Upper lobe of right lung (tissue), 1 donor: ENCODE measurements at places on chromosomes 12 and 14. TPM values are rescaled to one million over a fixed set of nuclear protein-coding genes. Genes with fewer than 3 reads are reported as not detected.

IL26 gene
- total RNA-seq, result not detected

NIN gene
- 37.5 TPM for total RNA-seq

RAP1B gene
- total RNA-seq, result 158 TPM

PTGER2 gene
- total RNA-seq, result 5.3 TPM

TSPAN9 gene
- 81.2 TPM for total RNA-seq

SYNDIG1L gene
- total RNA-seq, result 2.9 TPM

SRGAP1 gene
- total RNA-seq, result 11.4 TPM

IAPP gene
- total RNA-seq, result not detected

TMCC3 gene
- 11.3 TPM for total RNA-seq

CD4 gene
- total RNA-seq, result 67.6 TPM

SMCO2 gene
- total RNA-seq, result 0.38 TPM

PLEK2 gene
- 2.5 TPM for total RNA-seq

PAPLN gene
- total RNA-seq, result 20.2 TPM

GRCh38 chr12:106113824-106114446, 24.8 kb downstream of the NUAK1 start:
- no peak for DNase-seq
- no peaks in the 10 kb centered on the region for H3K36me3 ChIP-seq
- peaks cover 52% of the 10 kb centered on the region for H3K4me1 ChIP-seq
- peak overlapping the region; percentile 49 for H3K27ac ChIP-seq

GRCh38 chr12:18966954-18967353, 162.6 kb upstream of the PLEKHA5 start:
- DNase-seq, result no peak
- H3K4me3 ChIP-seq, result no peak overlapping the region
- no peaks in the 10 kb centered on the region for H3K36me3 ChIP-seq
- H3K27ac ChIP-seq, result no peak overlapping the region
- no peaks in the 10 kb centered on the region for H3K4me1 ChIP-seq
- H3K27me3 ChIP-seq, result no peaks in the 10 kb centered on the region

GRCh38 chr14:51206462-51206861, 33.6 kb upstream of the TMX1 start:
- no peak overlapping the region for H3K27ac ChIP-seq
- H3K36me3 ChIP-seq, result no peaks in the 10 kb centered on the region
- no peak overlapping the region for H3K4me3 ChIP-seq
- peaks cover 6% of the 10 kb centered on the region for H3K27me3 ChIP-seq
- H3K4me1 ChIP-seq, result no peaks in the 10 kb centered on the region

- no peak overlapping the region for H3K4me3 ChIP-seq
- H3K27ac ChIP-seq, result no peak overlapping the region
- H3K27me3 ChIP-seq, result no peaks in the 10 kb centered on the region
Measured at GRCh38 chr12:92524489-92524888, 178.3 kb upstream of the PLEKHG7 start.

GRCh38 chr12:100174495-100174894, 26.1 kb upstream of the ACTR6 start:
- H3K4me1 ChIP-seq, result no peaks in the 10 kb centered on the region
- no peak overlapping the region for H3K4me3 ChIP-seq
- no peak overlapping the region for H3K27ac ChIP-seq
- DNase-seq, result no peak
- H3K27me3 ChIP-seq, result no peaks in the 10 kb centered on the region

DNA sequence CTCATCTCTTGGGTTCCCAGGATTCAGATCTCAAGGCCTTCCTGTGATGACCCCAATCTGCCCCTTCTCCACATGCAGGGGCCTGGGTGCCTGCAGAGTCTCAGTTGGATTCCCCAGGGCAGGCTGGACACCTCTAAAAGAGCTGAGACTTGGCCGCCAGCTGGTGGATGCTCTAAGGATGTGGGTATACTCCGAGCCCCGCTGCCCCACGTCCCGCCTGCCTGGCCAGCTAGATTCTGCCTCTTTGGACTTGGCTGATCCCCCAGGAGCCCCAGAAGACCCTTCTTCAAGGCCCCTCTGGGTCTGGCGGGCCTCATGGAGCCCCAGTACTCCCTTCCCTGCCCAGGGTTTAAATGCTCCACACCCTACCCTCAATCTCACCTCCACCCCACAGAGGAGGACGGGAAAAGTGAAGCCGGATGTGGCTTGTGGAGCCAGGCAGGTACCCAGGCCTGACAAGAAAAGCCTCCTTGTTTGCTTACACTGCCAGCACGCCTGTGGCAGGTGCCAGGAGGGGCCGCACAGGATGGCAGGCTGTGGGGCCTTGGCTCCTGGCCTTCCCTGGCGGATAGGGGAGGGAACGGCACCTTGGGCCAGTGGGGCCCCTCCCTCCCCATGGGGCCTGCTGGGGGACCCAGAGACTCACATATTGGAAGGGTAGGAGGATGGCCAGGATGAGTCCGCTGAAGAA, 15.1 kb downstream of the FAIM2 start:
- H3K4me3 ChIP-seq, result no peak overlapping the region
- H3K27ac ChIP-seq, result no peak overlapping the region
- no peak for DNase-seq
- H3K36me3 ChIP-seq, result no peaks in the 10 kb centered on the region

- H3K27ac ChIP-seq, result no peak overlapping the region
- H3K4me3 ChIP-seq, result no peak overlapping the region
- no peaks in the 10 kb centered on the region for H3K27me3 ChIP-seq
- peaks cover 42% of the 10 kb centered on the region for H3K36me3 ChIP-seq
- no peak for DNase-seq
- no peaks in the 10 kb centered on the region for H3K4me1 ChIP-seq
Measured at GRCh38 chr12:12518919-12519318, 43.7 kb downstream of the DUSP16 start.

- H3K27me3 ChIP-seq, result no peaks in the 10 kb centered on the region
- no peak for DNase-seq
- no peaks in the 10 kb centered on the region for H3K36me3 ChIP-seq
- H3K27ac ChIP-seq, result no peak overlapping the region
- peaks cover 10% of the 10 kb centered on the region for H3K4me1 ChIP-seq
Measured at GRCh38 chr12:51393676-51394545, 2.7 kb upstream of the GALNT6 start.

DNA sequence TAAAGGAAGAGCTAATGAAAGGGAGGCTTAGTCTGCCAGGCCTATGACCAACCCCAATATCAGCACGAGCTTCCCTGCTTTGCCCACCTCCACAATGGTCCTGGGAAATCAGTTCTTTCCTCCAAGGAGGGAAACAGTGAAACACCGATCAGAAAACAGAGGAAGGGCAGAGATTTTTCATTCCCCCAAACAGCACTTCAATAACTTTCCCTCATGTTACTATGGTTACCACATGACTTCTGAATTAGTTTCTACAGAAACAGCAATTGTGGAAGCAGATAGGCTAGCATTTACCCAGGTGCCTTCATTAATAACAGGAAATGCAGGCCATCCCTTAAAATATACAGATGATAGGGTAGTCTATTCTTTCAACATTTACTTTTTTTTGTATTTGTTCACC, 35.9 kb downstream of the TRIM9 start:
- no peak overlapping the region for H3K4me3 ChIP-seq
- H3K27ac ChIP-seq, result no peak overlapping the region
- no peaks in the 10 kb centered on the region for H3K36me3 ChIP-seq
- DNase-seq, result no peak
- H3K4me1 ChIP-seq, result no peaks in the 10 kb centered on the region

DNA sequence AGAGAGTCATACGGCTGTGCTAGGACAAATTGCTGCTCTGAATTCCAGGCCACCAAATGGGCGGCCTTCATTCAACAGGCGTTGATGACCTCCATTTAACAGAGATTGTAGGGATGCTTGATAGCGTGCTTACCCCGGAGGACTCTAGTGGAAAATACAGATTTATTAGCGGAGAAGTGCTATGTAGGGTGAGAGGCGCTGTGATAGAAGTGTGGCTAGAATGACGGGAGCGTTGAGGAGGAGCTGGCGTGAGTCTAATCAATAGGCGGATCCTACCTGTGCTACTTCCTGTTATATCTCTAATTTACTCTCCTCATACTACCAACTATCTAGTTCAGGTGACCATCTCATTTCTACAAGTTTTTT, 668 bp downstream of the MRPS35 start:
- no peak for DNase-seq
- H3K27ac ChIP-seq, result peak overlapping the region; percentile 92
- peak overlapping the region; percentile 96 for H3K4me3 ChIP-seq
- H3K36me3 ChIP-seq, result peaks cover 14% of the 10 kb centered on the region

DNA sequence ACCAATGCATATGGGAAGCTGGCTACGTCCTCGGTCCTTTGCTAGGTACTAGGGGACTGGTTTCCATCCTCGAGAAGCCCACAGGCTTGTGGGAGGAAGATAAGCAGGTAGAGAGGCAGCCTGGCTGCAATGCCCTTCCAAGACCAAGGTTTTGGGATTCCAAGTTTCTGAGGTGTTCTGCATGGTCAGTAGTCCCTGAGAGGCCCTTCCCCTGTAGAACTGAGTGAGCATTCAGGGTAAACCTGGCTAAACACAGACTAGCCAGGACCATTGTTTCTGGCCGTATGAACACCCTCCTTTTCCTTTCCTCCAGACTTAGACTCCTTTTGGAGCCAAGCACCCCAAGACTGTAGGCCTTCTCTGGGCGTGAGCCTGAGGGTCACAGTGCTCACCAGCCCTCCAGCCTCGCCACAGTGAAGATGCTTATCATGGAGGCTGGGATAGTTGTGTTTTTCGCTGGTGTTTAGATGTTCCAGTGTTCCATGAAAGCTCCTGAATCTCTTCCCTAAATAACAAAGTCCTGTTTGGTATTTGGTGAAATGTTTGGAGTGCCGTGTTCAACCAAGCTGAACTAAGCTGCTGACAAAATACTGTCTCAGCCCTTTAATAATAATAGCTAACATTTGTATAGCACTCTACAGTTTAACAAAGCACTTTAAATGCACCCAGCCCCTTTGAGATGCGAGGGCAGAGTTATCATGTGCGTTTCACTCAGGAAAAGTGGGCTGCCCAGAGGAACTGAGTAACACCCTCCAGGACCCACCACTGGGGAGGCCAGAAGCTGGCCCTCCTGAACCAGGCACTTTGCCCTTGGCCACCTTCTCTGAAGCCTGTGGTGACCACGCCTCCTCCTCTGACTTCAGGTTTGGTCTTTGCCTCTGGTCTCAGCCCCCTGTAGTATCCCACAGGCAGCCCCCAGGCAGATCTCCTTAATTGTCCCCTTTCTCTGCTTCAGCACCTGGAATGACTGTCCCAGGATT, 284.5 kb downstream of the CACNA1C start:
- no peak overlapping the region for H3K4me3 ChIP-seq
- H3K27ac ChIP-seq, result no peak overlapping the region
- H3K27me3 ChIP-seq, result no peaks in the 10 kb centered on the region
- DNase-seq, result no peak
- peaks cover 13% of the 10 kb centered on the region for H3K4me1 ChIP-seq
- no peaks in the 10 kb centered on the region for H3K36me3 ChIP-seq

- H3K36me3 ChIP-seq, result no peaks in the 10 kb centered on the region
- H3K27me3 ChIP-seq, result no peaks in the 10 kb centered on the region
- no peak for DNase-seq
- H3K4me3 ChIP-seq, result no peak overlapping the region
- H3K4me1 ChIP-seq, result peaks cover 23% of the 10 kb centered on the region
- H3K27ac ChIP-seq, result peak overlapping the region; percentile 56
Measured at GRCh38 chr12:103799504-103799856, 41.6 kb downstream of the NT5DC3 start.

DNA sequence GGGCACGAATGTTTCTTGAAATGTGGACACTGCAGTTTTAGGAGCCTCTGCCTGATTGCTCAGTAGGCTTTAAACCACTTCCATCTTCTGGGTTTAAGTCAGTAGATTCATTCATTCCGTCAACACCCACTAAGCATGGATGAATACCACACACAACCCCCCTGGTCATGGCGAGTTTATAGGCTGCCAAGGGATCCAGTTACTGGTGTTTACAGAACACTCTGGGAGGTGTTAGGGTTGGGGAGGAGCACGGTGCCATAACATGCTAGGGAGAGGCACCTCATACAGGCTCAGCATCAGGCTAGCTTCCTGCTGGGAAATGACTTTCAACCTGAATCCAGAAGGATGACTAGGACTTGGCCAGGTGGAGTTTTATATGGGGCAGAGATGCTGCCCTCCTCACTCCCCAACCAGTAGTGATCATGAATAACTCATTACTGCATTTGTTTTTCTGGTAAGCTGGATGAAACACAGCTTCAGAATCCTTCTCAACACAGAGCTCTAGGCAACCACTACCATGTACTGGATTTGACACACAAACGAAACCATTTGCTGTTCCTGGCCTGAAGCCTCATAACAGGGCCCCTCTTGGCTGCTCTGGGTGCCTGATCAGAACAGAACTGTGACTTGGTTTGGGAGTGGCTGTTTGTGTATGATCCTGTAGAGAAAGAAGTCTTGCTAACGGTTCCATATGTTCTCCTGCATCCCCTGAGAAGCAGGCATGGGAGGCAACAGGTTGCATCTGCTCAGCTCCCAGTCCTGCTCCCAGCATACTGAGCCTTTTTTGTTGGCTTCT, 47.9 kb downstream of the FBXW8 start:
- H3K36me3 ChIP-seq, result no peaks in the 10 kb centered on the region
- no peak overlapping the region for H3K27ac ChIP-seq
- no peaks in the 10 kb centered on the region for H3K27me3 ChIP-seq
- no peak for DNase-seq

GRCh38 chr14:55138091-55138490, 9.0 kb downstream of the LGALS3 start:
- no peak for DNase-seq
- H3K4me3 ChIP-seq, result no peak overlapping the region
- H3K27ac ChIP-seq, result peak overlapping the region; percentile 55
- H3K27me3 ChIP-seq, result no peaks in the 10 kb centered on the region

DNA sequence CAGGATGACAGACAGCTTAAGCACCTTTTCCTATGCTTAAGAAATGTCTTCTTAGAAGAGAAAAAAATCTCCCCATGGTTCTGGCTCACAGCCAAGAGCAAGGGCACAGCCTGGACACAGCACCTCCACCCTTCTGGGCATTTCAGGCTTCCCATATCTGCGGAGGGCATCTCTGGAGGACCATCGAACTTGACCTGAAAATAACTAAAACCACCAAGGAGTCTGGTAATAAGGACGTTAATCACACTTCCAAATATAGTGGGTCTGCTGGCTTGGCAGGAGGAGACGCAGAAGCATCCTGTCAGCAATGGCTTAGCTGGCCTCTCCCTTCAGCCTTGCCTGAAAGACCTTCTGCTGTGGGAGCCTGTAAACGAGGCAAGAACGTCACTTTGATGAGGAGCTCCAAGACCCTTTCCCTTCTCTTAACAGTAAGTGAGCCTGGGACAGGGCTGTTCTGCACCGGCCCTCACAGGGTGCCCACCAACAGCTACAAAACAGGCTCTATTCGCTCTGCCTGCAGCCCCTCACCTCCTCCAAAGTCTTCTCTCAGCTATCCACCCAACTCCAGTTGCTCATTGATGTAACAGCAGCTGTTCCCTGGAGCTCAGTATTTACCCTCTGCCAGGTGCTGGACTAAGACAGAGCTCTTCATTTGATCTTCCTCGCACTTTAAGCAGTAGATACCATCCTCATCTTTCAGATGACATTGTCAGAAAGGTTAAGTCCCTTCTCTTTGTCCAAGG, 13.2 kb downstream of the SETD3 start:
- H3K36me3 ChIP-seq, result peaks cover 29% of the 10 kb centered on the region
- no peak overlapping the region for H3K27ac ChIP-seq
- H3K4me1 ChIP-seq, result peaks cover 15% of the 10 kb centered on the region
- DNase-seq, result no peak

- H3K4me1 ChIP-seq, result no peaks in the 10 kb centered on the region
- no peaks in the 10 kb centered on the region for H3K36me3 ChIP-seq
- H3K27ac ChIP-seq, result no peak overlapping the region
- DNase-seq, result no peak
Measured at GRCh38 chr12:76945867-76946266, 67.0 kb upstream of the CSRP2 start.

GRCh38 chr12:16531621-16532020, 74.3 kb downstream of the LMO3 start:
- no peaks in the 10 kb centered on the region for H3K27me3 ChIP-seq
- no peaks in the 10 kb centered on the region for H3K4me1 ChIP-seq
- H3K36me3 ChIP-seq, result no peaks in the 10 kb centered on the region

- H3K27me3 ChIP-seq, result no peaks in the 10 kb centered on the region
- peaks cover 4% of the 10 kb centered on the region for H3K4me1 ChIP-seq
- H3K27ac ChIP-seq, result no peak overlapping the region
Measured at GRCh38 chr14:53711205-53711604, 245.4 kb downstream of the BMP4 start.
